Hematopoietic multipotent progenitor cell (in vitro differentiated cells): ENCODE measurements at places on chromosomes 13 and 19.

DNA sequence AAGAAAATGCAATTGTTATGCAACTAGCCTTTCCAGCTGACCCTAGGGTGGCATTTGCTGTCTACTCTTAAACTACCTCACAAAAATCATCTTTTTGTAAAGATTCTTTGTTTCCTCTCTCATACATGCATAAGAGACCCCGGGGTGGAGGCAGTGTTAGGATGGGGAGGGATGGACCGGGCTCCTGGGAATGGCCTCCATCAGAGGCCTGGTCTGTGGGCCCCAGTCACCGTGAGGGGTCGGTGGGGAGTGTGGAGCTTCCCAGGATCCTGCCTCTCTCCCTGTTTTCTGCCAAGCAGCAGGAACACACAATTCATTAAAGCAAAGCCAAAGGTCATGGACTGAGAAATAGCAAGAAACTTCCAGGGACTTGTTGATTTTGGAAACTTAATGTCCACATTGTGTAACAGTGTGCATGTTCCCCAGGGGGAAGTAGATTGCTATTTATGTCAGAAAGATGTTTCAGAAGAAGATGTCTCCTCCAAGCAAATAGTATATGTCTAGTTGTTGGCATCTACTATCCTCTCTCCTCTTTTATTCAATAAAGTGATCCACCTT lies 241.4 kb downstream of the ENOX1 start:
- DNase-seq: no peak

DNA sequence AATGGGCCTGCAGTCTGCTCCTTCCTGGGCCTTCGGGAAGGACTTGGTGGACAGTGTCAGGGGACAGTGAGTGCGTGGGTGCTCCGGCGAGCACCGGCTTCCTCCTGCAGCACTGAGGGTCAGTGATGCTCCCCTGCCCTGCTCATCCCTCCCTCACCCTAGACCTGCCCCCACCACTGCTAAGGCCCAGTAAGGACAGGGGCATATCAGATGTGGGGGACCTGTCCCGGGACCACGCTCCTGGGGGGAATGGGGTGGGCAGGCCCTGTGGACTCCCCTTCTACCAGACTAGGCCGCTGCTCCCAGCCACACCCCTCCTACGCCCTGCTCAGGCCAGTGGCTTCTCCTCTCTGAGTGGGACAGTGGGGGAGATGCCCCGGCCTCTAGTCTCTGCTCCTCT lies 3.2 kb downstream of the MICOS13 start:
- DNase-seq: no peak

- no peak for DNase-seq
Measured at GRCh38 chr19:800360-801029, 3.2 kb downstream of the PTBP1 start.

DNA sequence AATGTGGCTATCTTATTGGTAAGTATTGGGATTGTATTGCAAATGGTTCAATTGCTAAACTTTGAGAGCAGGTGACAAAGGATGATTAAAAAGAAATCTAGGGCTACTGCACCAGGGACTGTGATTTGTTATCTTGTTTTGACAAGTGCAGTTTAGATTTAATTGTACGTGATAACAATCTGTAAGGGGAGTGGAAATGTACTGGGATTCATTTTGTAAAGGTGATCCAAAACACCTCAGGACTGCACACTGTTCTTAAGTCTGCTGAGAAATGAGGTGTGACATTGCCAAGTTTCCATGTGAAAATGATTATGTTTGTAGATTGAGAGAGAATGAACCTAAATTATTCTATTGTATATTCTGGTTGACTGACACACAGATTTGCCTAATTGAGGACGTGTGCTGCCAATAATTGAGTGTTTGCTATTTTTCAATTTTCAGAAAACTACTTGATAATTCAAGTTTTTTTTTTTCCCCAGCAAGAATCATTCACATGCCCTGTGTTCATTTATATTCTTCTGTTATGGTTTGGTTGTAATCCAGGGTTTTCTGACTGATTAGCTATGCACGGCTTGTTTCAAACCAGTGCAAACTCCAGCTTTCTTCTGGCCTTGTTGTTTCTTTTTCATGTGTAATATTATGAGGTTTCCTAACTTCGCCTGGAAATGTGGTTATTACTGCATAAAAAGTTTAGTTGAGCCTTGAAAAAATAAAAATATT lies 308.0 kb downstream of the OLFM4 start:
- no peak for DNase-seq

GRCh38 chr19:840519-841206 lies at the start of gene PRTN3:
Gene PRTN3, plus strand, starts transcription at chr19:840999. Its CDS starts 10 bp downstream, at chr19:841009.
- DNase-seq: no peak

- peak; percentile 34 for DNase-seq
Measured at GRCh38 chr19:41299755-41300089, 10.2 kb upstream of the CCDC97 start.

GRCh38 chr19:46082728-46083050 lies 41.8 kb downstream of the IGFL3 start:
- no peak for DNase-seq

DNA sequence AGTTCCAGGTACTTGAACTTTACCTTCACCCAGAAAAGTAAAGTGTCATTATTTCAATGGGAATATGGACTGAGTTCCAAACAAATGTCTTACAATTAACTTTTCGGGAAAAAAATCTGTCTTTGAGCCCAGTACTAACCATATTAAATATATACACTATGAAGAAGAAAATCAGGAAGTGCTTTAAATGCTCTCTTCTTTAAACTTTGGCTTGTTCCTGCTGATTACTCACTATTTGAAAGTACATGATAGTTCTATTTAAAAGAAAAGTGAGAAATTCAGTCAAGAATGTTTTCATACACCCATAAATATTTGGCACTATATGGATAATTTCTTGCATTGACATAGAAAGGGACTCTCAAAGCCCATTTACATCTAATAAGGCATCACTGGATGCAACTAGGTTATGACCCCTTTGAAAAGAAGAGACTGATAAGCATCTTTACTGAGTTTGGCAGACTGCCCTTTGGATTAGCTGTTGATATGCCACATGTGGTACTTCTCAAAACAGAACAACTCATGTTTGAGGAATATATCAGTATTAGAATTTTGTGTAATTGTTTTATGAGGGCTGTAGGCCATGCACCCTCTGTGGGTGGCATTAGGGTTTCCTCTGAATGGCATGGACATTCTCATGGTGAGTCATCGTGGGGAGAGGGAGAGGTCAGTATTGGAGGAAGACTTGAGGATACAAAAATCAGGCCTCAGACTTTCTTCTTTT lies 25.0 kb upstream of the VWA8 start:
- DNase-seq: no peak

GRCh38 chr13:22028831-22029230 lies 358.0 kb downstream of the FGF9 start:
- no peak for DNase-seq

- no peak for DNase-seq
Measured at GRCh38 chr13:67935626-67936025, 705.5 kb upstream of the PCDH9 start.

GRCh38 chr13:52849291-52850071 lies 1.0 kb upstream of the PCDH8 start:
- DNase-seq: no peak

DNA sequence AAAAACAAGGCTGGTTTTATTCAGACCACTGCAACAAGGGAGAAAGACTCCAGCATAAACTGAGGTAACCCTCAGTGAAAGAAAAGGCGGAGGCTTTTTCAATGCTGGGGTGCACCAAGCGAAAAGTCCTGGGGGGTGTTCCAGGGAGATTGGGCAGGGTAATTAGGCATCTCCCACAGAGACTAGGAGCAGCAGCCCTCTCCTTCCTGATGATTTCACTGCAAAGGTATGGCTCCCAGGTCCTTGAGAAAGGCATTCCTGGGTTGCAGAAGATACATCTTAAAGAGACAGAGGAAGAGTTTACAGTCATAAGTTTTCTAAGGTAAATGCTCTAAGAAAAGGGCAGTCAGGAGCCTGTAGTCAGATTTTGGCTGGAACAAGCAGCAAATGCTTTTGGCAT lies 412.0 kb downstream of the FOXO1 start:
- DNase-seq: no peak

DNA sequence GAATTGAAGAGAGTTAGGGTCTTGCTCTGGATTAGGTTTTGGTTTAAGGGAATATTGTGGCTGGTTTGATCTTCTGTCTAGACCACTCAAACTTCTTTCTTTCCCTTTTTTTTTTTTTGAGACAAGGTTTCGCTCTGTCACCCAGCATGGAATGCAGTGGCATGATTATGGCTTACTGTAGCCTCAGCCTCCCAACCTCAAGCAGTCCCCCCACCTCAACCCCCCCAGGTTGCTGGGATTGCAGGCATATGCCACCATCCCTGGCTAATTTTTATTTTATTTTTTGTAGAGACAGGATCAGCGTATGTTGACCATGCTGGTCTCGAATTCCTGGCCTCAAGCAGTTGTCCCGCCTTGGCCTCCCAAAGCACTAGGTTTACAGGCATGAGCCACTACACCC lies 21.2 kb downstream of the ARHGAP35 start:
- no peak for DNase-seq

DNA sequence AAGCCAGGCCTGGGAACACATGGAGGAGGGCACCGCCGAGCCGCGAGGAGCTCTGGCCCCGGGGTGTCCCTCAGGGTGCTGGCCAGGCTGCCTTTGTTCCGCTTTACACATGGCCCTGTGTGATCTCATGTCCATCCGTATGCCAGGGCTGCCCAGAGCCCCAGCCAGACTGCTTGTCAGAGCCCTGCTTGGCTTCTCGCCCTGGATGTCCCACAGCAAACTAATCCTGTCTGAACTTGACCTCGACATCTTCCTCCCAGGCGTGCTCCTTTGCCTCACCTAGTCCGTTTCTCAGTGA lies 14.3 kb downstream of the BCKDHA start:
- no peak for DNase-seq

DNA sequence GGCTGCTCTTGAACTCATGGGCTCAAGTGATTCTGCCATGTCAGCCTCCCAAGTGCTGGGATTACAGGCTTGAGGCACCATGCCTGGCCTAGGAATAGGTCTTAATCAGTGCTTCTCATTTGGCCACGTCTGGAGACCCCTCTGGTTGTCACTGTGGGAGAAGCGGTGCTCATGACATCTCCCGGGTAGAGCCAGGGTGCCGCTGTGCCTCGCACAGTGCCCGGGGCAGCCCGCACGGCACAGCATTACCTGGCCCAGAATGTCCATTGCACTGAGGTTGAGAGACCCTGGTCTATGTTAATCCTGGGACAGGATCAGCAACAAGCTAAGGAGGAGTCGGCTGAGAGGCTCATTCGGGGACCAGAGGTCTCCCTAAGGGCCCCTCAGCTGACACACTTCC lies 160.8 kb downstream of the EFNB2 start:
- DNase-seq: no peak

- no peak for DNase-seq
Measured at GRCh38 chr13:108305655-108306054, 36.1 kb downstream of the TNFSF13B start.

GRCh38 chr19:4861147-4861546 lies 6.3 kb downstream of the PLIN3 start:
- no peak for DNase-seq

GRCh38 chr19:35643255-35644205 lies 2.0 kb downstream of the ETV2 start:
- DNase-seq: peak; percentile 63

DNA sequence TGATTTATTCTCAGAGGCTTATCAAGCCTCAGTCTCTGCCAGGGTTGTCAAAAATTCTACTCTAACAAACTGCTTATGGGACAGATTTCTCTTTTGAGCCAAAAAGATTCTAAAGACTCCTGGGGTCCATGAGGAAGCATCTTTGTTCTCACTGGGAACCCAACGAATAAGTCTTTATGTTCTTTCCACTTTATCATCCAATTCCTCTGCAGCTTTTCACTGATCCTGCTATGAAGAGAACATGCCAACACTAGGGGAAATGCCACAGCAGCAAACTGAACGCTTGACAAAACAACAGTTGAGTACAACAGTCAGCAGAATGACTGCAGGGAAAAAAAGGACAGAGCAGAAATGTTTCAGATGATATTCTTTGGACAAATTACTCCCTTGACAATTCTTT lies 22.2 kb downstream of the DCLK1 start:
- no peak for DNase-seq

DNA sequence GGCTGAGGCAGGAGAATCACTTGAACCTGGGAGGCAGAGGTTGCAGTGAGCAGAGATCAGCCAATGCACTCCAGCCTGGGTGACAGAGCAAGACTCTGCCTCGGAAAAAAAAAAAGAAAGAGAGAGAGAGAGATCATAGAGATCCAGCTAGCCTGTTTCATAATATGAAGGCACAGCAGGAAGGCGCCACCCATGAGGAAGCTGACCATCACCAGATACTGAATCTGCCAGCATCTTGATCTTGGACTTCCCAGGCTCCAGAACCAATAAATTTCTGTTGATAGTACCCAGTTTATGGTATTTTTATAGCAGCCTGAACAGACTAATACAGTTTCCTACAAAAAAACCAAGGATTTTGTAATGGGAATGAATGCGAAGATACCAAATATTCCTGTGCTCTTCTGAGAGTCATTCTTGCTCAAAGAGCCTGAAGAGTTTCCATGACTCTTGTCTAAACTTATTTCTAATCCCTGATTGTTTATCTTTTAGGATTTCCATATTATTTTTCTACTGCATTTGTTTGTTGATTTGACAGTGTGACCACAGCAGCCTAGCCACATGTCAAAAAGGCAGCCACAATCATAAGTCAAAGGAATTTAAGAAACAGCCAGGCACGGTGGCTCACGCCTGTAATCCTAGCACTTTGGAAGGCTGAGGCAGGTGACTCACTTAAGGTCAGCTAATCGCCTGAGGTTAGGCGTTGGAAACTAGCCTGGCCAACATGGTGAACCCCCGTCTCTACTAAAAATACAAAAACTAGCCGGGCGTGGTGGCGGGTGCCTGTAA lies 37.7 kb upstream of the PDCD5 start:
- no peak for DNase-seq

DNA sequence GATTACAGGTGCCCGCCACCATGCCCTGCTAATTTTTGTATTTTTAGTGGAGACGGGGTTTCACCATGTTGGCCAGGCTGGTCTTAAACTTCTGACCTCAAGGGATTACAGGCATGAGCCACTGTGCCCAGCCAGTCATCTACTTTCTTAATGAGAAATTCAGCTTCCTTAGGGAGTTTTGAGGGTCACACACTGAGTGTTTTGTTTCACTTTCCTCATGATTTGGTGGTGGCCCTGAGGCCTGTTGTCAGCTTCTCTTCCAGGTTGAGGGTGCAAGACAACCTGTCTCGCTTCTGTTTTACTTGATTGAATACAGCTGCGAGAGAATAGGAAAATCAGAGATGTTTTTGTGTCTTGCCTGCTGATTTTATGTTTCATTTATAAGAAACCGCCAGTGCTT lies 9.9 kb downstream of the FRY start:
- no peak for DNase-seq

DNA sequence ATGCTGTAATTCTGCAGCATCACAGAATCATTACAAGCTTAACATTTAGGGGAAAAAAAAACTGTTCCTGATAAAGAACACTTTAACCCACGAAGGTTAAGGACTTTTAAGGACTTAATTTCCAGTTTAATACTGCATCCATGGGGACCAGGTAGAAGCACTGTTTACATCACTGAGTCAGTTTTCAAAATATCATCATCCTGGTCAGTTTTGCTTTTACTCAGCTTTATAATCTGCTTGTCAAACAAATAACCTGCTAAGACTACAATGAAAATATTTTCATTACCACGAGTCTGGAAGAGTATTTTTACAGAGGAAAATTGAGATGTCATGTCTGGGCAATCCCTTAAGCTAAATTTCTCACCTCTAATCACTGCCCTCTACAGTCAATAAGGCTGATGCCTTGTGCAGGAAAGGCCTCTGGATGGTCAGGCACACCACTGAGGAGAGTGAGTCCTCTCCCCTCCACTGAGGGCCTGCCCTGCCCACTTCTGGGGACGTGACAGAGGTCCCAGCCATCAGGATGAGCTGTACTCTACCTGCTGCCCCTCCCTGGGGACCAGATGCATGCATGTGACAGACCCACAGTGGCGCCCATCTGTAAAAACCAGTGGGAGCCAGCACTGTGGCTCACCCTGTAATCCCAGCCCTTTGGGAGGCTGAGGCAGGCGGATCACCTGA lies 31.0 kb downstream of the FOXO1 start:
- DNase-seq: no peak
